ENCODE measurements at places on chromosomes 1 and 21.

DNA sequence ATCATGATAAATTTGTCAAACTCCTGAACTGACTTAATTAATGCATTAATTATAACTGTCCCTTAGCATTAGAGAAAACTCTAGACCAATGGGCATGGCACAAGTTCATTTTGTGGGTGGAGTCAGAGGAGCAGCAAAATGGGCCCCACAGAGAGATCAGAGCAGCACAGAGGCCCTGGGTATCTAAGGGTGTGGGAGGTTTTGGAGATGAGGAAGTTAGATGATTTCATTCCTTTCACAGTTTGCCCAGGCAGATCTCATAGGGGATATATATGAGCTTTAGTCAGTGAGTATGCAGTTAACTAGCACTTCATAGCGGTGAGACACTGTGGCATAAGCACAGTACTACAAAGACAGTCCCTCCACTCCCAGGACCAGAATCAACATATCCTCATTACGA, 117.3 kb downstream of the MAB21L3 start:
- DNase-seq, result no peak

- DNase-seq, result peak; percentile 70
Observed at GRCh38 chr1:6028042-6028850, 17.4 kb upstream of the KCNAB2 start.

DNA sequence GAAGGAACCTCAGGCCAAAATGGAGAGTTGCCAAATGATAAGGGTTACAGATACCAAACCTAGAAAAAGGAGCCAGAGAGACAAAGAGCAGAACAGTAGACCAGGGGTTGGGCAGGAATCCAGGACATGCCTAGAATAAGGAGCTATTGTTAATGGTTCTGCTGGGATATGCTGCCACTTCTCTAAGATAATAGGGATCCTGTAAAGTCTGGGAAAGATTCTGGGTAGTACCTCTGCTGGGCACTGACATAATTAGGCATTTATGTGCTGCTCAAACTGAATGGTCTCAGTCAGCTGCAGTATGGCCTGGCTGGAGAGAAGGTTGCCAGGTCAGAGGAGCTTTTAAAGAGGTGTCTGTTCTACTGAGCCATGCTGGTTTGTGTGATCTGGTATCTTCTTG, 19.9 kb upstream of the NRIP1 start:
- no peak for DNase-seq

GRCh38 chr1:1670866-1671265, 12.1 kb upstream of the CDK11B start:
- no peak for DNase-seq

GRCh38 chr1:11072216-11072917, 12.5 kb upstream of the SRM start:
- DNase-seq, result no peak

DNA sequence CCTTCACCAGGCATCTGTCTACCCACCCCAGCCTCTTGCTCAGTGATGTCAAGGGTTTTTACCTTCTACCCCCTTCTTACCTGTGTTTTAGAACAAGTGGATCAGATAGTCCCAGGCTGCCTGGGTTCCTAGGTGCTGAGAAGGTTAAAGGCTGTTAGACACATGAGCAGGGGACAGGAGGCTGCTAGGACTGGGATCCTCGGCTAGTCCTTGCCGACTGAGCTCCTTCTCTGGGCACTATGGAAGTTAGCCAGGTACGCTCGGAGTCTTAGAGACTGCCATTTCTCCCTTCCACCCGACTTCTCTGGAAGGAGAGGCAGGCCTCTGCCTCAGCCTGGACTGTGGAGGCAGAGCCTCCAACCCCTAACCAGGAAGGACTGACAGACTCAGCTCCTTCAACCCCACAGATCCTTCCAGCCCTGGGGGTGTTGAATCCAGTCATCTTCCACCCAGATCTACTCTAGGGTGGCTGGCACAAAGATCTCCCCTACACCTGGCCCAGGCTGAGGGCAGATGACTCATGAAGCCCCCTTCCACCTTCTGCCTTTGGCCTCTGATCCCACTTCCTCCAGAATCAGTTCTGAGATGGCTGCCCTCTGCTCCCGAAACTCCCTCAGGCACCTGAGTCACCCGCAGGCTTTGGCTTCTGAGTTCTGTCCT, at the start of gene DYNLT4:
Gene DYNLT4 (minus strand): TSS at position 648 of the 660 bp plus-strand sequence. CDS start 683 bp downstream, outside the sequence.
- DNase-seq, result no peak

DNA sequence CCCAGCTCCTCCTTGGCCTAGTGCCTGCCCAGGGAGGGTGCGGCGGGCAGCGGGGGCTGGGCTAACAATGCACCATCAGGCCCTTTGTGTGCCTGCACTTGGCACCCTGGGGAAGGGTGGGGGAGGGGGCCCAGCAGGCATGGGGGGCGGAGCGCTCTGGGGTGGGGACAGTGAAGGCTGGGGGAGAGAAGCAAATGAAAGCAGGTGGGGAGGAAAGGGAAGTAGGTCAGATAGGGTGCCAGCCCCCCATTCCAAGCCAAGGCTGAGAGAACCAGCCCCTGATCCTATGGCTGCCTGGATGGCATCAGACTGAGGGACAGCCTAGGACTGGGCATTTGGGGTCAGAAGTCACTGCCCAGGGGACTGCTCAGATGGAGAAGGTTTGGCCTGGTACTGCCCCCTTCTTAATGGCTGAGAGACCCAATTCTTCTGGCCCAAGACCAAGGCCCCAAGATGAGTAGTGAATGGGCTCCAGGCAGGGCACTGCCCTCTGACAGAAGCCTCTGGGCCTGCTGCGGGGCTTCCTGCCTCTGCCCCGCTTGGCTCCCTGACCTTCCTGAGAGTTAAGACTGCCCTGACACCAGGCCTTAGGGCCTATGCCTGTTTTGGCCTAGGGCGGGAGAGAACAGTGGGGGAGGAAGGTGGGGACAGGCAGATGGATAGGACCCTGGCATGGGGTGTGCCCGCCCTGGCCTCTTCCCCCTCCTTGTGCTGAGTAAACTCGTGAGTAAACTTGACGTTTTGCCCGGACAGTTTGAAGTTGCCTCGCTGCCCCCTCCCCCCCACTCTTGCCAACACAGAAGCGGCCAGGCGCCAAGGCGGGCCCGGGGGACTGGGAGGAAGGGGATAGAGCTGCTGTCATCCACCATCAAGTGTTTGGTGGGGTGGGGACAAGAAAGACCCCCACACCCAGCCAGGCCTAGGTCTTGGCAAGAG, 2.7 kb downstream of the ZBTB7B start:
- DNase-seq, result no peak

GRCh38 chr1:227167276-227168101, 150.8 kb downstream of the CDC42BPA start:
- no peak for DNase-seq

DNA sequence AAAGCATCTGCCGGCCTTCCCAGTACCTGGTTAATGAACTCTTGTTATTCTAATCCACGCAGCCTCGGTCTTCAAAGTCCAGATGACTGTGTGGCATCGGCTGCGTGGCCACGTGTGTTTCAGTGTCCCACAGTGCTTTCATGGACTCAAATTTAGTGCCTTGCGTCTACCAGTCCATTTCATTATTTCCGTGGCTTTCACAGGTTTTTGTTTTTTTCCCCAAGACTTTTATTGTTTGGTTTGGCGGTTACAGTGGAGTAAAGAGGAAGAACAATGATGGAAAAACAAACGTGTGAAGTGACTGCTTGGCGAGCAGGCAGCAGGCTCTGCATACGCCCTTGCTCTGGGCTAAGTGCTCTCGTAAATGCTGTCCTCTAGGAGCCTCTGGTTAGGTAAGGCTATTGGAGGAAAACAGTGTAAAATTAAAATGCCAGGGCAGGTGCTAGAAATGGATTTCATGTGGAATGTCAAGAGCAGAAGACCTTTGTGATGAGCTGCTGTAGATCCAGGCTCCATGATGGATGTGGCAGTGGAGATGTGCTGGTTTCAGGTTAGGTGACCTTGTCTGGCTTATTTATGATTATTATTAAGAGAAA, 536.3 kb downstream of the KIF26B start:
- no peak for DNase-seq

GRCh38 chr1:55702064-55702463, 486.9 kb upstream of the USP24 start:
- DNase-seq, result no peak

DNA sequence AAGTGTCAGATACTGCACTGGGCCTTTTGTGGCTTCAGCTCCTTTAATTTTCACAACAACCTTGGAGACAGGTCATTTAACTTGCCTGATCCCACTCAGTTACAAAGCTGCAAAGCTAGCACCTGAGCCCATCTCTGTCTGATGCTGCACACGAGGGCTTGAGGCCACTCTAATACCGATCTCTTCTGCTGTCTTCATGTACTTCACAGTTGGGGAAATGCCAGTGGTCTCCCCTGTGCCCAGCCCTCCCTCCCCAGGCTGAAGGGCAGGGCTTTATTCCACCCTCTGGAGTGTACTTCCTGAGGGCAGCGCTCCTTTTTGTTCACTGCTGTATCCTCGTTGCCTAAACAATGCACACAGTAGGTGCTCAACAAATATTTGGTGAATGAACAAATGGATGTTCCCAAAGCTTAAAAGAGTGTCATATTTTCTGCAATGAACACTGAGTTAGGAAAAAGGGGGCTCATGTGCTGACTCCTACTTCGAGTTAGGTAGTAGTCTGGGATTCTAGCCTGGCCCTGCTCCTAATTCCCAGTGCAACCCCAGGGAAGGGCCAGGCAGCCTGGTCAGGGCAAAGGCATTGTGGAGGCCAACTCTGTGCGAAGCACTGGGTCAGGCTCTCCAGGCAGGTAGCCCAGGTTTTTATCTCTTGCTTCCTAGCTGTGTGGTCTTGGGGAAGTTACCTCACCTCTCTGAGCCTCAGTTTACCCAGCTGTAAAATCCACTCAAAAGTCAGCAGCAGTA, 1.1 kb downstream of the TMCO4 start:
- DNase-seq, result no peak

DNA sequence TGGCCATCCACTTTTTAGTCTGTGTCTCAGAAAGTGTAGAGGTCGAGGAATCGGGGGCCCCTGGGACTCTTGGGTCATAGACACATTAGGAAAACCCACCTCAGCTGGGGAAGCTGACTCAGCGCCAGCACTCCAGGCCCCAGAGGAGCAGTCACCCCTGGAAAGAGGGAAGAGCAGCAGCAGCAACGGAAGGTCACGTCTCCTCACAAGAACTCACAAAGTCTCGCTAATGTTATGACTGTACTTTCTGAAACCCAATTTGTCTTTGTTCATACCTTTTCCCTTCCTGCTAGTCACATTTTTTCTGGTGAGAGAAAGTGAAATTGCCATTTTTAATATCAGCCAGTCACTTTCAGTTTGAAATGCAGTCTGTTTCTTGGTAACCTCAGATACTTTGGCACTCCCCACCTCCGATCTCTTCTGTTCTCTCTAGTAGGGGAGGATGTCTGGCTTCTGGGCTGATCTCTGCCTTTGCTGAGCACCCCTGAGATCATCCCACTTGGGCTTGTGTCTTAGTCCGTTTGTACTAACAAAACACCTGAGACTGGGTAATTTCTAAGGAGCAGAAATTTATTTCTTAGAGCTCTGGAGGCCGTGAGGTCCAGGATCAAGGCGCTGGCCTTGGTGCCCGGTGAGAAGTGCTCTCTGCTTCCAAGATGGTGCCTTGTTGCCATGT, 6.0 kb upstream of the NLRP3 start:
- peak; percentile 71 for DNase-seq

DNA sequence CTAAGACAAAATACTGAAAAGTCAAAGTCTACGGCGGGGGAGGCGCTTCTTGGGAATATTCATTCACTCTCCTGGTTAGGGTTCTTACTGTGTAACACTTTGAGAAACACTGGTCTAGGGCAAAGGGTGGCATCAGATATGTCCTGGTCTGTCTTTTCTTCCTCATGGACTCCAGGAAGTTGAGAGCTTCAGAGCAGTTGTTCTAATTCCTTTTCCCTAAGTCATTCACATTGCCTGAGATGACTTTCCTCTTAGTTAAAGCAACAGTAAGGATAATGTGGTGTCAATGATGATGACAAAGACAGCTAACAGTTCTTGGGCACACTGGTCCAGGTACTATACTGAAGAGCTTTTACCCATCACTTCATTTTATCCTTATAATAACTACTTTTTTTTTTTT, 27.0 kb downstream of the FGGY start:
- no peak for DNase-seq

GRCh38 chr1:237041795-237042525, at the start of gene RYR2:
Gene RYR2, plus strand, starts transcription at chr1:237042184. Its CDS starts 338 bp downstream, at chr1:237042522.
- no peak for DNase-seq

GRCh38 chr21:37757606-37758376, 158.5 kb downstream of the KCNJ6 start:
- no peak for DNase-seq

- no peak for DNase-seq
Observed at GRCh38 chr1:177200290-177200689, 29.5 kb downstream of the BRINP2 start.

GRCh38 chr1:76267631-76268030, 193.1 kb downstream of the ST6GALNAC3 start:
- peak; percentile 40 for DNase-seq

- DNase-seq, result no peak
Observed at GRCh38 chr1:178477841-178478240, 18.9 kb downstream of the CLEC20A start.

DNA sequence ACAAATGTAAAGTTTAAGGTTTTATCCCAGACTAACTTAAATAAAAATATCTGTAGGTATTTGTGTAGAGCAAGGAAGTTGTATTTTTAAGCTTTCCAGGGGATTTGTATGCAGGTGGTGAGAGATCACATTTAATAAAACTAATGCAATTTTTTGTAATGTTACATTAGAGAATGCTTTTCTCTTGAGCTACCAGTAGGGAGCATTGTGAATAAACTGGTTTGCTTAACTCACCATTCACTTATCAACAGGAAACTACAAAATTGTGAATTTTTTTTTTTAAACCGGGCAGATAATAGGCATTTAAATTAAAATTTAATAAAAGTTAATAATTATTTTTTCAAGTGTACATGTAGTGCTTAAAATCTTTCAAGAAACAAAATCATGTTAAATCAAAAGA, 78.6 kb downstream of the IVNS1ABP start:
- DNase-seq, result peak; percentile 30

- DNase-seq, result no peak
Observed at GRCh38 chr1:24151175-24151533, 8.2 kb upstream of the IL22RA1 start.

GRCh38 chr1:6917067-6917466, 131.8 kb downstream of the CAMTA1 start:
- DNase-seq, result no peak

- DNase-seq, result no peak
Observed at GRCh38 chr21:41597227-41597626, 89.3 kb upstream of the TMPRSS2 start.

- DNase-seq, result no peak
Observed at GRCh38 chr1:85228972-85229371, 28.2 kb upstream of the SYDE2 start.

- DNase-seq, result no peak
Observed at GRCh38 chr1:209527993-209528717, 55.4 kb upstream of the CAMK1G start.

- DNase-seq, result no peak
Observed at GRCh38 chr1:77664939-77665516, 17.4 kb downstream of the ZZZ3 start.

DNA sequence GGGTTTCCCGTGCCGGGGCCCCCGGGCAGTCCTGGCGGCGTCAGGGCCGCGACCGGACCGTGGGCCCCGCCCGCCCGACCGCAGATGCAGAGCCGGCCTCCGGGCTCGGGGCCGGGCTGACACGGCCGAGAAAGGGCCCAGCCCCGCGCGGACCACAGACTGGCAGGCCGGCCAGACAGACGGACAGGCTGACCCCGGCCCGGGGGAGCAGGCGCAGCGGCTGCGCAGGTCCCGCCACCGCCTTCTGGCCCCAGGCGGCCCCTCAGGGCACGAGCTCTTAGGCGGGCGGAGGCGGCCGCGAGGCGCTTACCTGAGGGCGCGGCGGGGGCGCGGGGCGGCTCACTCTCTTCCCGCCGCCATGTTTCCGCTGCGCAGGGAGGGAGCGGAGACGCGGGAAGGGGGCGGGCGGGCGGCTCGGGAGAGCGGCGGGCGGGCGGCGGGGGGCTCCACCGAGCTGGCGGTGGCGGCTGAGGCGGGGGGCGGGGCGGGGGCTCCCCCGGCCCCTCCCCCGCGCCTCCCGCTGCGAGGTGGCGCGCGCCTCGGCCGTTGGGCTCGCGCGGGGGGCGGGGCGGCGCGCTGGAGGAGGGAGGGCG, at the start of gene SCMH1:
Gene SCMH1 (minus strand): TSS at position 558 of the 593 bp plus-strand sequence. CDS start 56,173 bp downstream, outside the sequence.
- DNase-seq, result peak; percentile 44
